ENCODE measurements at places on chromosomes 7 and 10.

DNA sequence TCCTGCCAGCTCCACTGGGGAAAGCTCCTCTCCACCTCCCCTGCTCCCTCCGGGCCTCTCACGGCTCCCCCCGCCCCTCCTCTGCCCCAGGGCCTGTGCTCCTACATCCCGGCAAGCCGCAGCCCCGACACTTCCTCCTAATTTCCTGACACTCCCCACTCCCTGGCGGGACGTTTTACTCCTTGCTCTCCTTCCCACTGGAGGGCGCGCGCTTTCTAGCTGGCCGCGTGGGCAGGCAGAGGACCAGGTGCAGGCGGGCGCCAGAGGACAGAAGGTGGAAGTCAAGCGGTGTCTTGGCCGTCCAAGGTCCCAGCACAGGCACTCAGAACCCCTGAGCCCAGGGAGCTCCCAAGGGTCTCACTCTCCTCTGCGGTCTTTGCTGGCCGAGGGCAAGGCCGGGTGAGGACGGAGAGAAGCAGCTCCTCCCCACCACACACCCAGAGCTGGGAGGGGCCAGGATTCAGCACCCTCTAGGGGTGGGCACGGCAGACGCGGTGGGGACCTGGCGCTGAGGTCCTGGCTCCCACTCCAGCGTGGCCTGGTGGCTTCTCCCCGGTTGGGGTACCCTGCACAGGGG lies 19.1 kb downstream of the ADAM8 start:
- no peak for DNase-seq

GRCh38 chr10:48468866-48469511 lies 135.9 kb downstream of the ARHGAP22 start:
- no peak for DNase-seq

GRCh38 chr7:65307651-65308299 lies 65.9 kb upstream of the ZNF92 start:
- no peak for DNase-seq

- DNase-seq: no peak
Observed at GRCh38 chr7:16688249-16688648, 42.3 kb downstream of the BZW2 start.

GRCh38 chr10:91115618-91116390 lies 104.7 kb upstream of the PCGF5 start:
- DNase-seq: no peak

GRCh38 chr10:121351540-121351939 lies 246.7 kb downstream of the FGFR2 start:
- no peak for DNase-seq

DNA sequence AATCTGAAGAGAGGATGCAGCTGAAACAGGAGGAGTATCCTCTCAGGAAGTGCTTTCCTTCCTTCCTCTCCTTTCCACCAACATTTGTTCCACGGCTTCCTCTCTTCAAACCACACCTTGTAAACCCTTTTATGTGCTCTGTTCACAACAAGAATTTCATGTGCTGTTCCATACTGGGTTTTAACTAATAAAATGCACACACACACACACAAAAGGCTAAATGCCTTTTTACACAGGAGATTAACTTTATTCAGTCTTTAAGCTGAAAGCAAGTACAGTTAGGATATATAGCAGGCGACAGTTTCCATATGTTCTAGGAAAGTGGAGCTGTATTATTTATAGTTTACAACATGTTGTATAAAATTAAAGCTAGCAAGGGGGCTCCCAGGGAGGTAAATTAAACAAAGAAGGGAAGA lies 106.7 kb downstream of the REEP3 start:
- no peak for DNase-seq

- no peak for DNase-seq
Observed at GRCh38 chr7:143884241-143884968, 17.6 kb downstream of the TCAF1 start.

DNA sequence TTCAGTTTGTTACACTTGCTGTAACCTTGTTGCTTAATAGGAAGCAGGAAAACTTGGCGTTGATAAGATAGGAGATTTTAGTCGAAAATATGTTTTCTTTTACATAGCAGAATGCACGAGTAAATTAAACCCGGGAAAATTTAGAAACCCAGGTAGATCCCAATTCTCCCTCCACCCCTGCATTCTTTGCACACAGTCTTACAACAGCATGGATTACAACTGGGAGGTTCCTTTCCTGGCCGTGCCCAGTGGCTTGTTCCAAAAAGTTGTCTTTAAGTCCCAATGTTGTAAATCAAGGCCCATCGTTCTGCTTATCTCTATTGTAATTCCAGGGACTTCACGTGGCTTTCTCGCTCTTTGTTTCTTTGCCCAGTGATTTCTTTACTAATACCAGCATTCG lies 1.1 kb upstream of the DPY19L1 start:
- DNase-seq: no peak

DNA sequence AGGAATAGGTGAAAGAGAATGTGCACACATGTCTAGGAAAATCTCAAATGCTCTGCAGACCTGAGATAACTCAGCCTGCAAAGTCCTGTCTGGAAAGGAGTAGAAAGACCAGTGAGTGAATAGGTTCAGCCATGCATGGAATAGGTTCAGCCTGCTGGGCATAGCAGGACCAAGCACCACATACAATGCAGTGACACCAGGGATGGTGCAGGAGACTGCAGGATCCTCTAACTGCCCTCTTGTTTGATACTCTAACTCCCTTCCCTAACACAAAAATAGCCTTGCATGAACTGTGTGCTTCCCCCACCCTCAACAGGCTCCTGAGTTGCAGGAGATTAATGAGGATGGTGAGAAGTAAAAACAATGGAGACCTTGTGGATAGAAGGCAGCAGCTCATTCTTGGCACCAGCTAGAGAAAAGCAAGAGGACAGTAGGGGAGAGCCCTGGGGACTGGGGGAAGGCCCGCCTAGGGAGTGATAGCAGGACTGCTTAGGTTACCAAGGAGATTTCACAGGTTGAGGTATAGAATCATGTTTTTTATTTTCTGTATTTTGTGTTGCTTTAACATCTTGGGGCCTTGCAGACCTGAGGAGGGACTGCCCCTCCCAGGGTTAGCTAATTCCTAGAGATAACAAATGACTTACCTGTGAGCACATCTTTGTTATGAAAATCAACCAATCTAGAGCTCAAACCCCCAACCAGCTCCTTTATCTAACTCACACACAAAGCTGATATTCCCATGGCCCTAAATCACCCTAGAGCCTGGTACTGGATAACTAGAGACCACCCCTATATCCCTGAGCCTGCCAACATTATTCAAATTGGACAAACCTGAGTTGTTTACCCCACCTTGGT lies 187.8 kb downstream of the PLPP4 start:
- no peak for DNase-seq
